ENCODE measurements at places on chromosomes 3 and 15.

GRCh38 chr3:77271711-77272110 lies 231.8 kb downstream of the ROBO2 start:
- DNase-seq = no peak

DNA sequence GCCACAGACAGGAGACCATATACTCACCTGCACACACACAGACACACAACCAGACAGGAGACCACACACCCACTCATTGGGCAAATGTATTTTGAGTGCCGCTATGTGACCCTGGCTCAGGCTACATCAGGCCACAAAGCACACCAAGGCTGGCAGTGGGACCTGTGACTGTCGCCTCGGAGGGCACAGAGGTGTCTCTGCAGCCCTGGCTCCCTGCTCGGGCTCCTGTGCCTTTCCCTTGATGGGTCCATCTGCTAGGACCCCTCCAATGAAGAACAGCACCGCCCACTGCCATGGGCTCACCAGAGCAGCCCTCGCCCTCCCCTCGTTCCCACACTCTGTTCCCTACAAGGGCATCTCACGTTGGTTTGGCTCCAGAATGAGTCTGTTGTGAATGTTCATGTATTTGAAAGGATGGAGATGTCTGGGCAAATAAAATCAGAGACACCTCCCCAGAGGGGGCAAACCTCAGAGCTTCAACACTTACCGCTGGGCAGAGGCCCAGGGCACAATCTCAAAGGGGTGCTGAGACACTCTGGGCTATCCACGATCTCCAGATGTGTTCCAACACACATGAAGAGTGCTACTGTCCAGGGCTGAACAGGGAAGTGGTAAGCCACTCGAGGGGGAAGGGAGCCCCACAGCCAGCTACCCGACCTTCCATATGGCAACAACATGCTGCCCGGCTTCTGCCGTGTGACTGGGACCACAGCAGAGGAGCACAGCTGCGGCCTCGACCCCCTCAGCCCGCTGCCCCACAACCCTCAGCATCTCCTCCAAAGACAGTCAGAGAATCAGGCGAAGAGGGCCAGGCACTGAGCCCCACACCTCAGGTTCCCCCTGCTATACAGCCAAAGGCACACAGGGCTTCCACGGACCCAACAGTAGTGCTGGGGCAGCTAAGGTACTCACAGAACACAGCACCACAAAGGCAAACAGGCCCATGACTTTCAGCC lies 74.9 kb downstream of the OCA2 start:
- no peak for DNase-seq

- no peak for DNase-seq
Measured at GRCh38 chr3:38224357-38224756, 41.3 kb upstream of the SLC22A13 start.

DNA sequence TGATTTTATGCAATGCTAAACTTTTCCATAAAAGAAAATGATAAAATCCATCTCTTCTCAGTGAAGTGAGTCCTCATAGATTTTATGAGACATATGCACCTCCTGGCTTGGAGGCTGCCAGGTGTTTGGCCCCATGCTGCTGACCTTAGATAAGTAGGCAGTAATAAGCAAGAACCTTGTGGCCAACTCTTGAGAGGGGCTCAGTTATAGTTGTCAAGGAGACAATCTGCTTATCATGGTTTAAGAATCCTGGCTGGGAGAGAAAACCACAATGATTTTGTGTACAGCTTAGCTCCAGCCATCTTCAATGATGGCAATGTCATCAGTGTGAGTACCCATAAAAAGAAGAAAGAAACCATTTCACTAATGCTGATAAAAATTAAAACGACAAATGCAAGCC lies 252.1 kb downstream of the CPNE4 start:
- DNase-seq = no peak

DNA sequence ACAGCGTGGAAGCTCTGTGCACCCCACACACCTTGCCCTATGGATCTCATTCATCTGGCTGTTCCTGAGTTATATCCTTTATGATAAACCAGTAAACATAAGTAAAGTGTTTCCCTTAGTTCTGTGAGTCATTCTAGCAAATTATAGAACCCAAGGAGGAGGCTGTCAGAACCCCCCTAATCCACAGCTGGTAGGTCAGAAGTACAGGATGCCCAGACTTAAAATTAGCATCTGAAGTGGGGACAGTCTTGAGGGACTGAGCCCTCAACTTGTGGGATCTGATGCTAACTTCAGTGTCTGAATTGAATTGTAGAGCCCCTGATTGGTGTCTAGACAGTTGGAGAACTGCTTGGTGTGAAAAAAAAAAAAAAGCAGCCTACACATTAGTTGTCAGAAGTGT lies 75.1 kb downstream of the B3GNT5 start:
- DNase-seq = no peak

- peak; percentile 64 for DNase-seq
Measured at GRCh38 chr15:70023064-70023768, 74.5 kb downstream of the TLE3 start.

DNA sequence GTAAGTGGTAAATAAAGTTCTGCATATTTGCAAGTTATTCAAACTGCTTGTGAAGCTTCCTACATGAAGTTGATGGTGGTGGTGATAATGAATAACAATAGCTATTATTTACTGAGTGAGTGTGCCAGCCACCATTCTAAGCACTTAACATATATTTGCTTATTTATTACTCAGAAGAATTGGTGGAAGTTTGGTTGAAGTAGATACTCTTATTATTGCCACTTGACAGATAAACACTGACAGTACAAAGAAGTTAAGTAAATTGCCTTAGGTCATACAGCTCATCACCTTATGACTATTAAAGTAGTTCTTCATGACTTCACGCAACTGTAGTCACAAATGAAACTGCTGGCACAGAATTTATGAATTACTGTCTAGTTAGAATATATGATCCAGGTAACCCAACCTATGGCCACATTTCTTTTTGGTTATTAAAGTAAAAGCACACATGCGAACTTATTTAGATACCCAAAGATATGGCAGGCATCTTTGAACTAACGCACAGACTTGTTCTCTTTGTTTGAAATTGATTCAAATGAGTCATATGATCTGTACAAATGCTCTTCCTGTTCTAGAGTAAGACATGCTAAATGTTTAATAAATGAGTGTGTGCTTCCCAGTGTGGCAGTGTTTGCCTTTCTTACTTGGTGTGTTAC lies 99.8 kb upstream of the NR2F2 start:
- no peak for DNase-seq

- no peak for DNase-seq
Measured at GRCh38 chr3:77348244-77348855, 308.5 kb downstream of the ROBO2 start.

DNA sequence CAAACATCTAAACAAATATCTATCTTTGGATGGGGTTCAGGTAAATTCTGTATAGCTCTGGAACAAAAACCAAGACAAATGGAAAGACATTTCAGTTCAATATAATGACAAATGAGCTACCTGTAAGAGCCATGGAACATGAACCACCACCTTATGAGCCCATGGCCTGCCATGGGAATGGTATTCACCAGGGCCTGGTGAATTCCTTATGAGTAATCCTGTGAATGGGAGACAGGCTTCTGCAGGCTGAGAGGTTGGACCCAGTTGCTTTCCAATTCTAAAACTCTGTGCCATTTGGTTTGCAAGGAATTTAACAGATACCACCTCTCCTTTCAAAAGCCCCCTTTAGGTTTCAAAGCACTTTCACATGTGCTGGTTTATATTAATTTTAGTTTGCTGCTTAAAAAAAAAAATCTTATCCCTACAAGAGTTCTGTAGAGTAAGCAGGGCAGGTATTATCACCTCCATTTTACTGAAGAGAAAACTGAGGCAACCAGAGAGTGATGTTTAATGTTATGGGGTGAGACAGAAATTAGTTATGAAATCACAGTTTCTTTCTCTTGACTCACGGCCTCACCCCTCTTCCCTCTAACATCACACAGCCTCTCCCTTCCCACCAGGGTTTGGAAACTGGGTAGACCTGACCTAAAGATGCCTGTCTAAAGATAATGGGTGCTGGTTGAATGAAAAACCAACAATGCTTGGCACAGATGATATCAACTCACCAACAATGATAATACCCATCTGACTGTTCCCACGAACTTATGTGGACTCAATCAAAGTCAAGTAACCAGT lies 397.6 kb upstream of the WNT5A start:
- no peak for DNase-seq
